Sigmoid colon (tissue), 7 donors: ENCODE measurements at places on chromosomes 5 and 9.

- DNase-seq: no peak
These were observed 22.3 kb upstream of the NPM1 start for GRCh38 chr5:171365351-171365750.

DNA sequence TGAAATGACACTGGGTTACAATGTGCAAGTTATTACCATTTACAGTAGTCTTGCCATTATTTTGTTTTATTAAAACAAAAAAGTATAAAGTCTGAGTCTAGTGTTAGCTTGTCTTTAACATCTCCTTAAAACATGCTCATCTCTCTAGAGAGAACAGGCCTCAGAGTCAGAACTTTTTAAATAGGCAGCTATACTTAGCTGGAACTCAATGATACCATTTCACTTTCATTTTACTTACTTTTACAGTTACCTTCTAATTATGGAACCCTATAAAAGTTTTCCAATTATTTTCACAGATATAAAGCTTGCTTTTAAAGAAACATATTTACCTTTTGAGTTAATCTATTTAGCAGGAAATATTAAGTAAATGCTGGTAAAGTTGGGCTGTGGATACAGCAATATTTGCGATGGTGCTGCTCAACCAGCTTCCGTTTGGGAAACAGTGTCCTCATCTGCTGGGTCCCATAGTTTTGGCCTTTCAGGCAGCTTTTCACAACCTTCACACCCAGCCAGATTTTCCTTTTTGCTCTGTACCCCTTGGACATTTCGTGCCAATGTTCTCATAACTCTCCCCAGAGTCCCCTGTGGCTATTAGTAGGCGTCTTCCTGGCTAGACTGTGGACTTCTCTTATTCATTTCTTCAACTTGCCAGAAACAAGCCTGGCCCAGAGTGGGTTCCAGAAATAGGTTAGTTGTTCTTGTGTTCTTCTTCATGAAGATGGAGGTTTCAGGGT lies 36.3 kb upstream of the UBTD2 start:
- no peak for DNase-seq

GRCh38 chr5:157575381-157576020 lies at the start of gene ADAM19:
TSS of gene ADAM19 (minus strand) at chr5:157575775. CDS start at chr5:157575696, 79 bp downstream.
- DNase-seq: peak; percentile 83

DNA sequence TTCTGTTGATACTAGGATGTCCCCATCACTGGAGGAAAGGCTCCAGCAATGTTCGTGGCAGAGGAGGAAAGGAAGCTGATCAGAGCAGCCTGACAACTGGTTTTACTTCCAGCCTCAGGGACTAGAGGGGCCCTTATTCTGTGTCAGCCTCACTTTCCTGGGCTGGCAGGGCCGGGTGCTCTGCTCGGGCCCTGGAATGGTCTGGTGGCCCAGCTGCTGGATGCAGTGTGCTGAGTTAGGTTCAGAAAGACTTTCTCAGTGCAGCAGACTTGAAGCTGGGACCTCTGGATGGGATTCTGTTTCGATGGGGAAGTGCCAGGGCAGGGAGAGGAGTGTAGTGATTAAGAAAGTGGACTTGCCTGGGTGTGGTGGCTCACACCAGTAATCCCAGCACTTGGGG lies 81.0 kb downstream of the MACROH2A1 start:
- no peak for DNase-seq

- no peak for DNase-seq
These were observed 79.4 kb downstream of the FAM114A2 start for GRCh38 chr5:153959134-153959957.

GRCh38 chr9:15295761-15296405 lies 11.1 kb downstream of the TTC39B start:
- no peak for DNase-seq
